ENCODE measurements at places on chromosomes 7 and 10.

DNA sequence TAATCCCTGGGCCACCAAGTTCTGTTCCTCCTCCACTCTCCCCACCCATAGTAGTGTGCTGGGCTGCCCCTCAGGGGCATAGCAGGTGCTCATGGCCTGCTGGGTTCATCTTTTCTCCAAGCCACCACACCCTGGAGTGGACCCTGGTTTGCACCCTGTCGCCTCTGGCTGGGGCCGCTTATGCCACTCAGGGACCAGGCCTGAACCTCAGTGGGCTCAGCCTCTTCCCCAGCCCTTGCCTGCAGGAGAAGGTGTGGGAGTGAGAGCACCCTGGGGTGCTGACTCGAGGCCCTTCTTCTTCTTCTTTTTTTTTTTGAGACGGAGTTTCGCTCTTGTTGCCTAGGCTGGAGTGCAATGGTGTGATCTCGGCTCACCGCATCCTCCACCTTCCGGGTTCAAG lies 10.2 kb downstream of the CLIP2 start:
- no peak for DNase-seq

- DNase-seq = no peak
These were observed 64.4 kb downstream of the LHPP start for GRCh38 chr10:124525751-124526600.

DNA sequence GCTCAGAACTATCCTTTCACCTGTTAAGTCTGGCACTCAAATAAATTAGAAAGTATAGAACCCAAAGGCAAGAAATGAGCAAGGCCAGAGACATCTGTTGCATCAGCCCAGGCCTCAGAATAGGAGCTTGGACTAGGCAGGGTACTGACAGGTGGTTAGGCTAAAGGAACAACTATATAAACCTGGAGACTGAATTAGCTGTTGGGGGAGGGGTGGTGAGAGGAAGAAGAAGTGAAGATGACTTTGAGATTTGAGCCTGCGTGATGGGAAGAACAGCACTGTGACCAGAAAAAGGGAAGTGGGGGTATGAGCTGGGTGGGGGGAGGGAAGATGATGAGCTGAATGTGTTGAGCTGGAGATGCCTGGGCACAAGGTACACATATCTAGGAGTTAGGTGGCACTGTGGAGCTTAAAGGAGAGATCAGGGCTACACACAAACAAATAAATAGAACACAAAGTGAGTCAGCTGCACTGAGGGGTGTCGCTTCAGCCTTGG lies 244.7 kb downstream of the PTEN start:
- DNase-seq = no peak

GRCh38 chr7:98881561-98882315 lies 3.4 kb downstream of the TRRAP start:
- no peak for DNase-seq

GRCh38 chr7:65731562-65732035 lies 141.3 kb upstream of the VKORC1L1 start:
- DNase-seq = peak; percentile 6

All from stimulated activated naive CD4-positive, alpha-beta T cell (primary cell).